ENCODE measurements at places on chromosomes 5 and 9. TPM values are rescaled to one million over a fixed set of nuclear protein-coding genes. Genes with fewer than 3 reads are reported as not detected.

IL33 gene
- total RNA-seq = 43.6 TPM

GNPDA1 gene
- total RNA-seq = 36.2 TPM

TAS2R1 gene
- total RNA-seq = not detected

TRPM3 gene
- total RNA-seq = not detected

PCDHA1 gene
- not detected for total RNA-seq
